ENCODE measurements at places on chromosomes 6 and 20.

DNA sequence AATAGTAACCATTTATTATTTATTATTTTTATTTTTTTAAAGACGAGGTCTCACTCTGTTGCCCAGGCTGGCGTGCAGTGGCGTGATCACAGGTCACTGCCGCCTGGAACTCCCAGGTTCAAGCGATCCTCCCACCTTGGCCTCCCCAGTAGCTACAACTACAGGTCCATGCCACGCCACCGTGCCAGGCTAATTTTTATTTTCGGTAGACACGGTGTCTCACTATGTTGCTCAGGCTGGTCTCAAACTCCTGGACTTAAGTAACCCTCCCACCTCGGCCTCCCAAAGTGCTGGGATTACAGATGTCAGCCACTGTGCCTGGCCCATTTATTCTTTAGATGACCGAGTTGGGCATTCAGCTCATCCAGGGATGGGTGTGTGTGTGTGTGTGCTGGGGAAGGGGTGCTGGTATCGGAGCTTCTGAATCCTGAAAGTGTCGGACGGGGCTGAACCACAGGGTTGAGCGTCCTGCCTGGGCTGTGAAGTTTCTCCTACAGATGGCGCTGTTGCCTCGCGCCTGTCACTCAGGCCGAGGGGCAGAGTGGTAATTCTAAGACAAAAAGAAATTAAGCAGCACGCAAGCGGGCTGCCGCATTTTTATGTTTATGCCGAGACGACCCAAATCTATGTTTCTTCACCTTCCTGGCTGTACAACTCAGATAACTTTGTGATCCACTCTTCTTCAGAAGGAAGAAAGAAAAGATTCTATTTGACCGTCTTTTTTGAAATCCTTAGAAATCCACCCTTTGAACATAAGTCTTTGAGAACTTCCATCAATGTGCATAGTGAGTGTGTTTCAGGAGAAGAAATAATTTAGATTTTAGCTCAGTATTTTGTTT is 252.8 kb downstream of the CDH26 start:
- peak; percentile 90 for DNase-seq

- DNase-seq = no peak
These were observed 48.2 kb downstream of the SSR1 start for GRCh38 chr6:7264686-7265384.

DNA sequence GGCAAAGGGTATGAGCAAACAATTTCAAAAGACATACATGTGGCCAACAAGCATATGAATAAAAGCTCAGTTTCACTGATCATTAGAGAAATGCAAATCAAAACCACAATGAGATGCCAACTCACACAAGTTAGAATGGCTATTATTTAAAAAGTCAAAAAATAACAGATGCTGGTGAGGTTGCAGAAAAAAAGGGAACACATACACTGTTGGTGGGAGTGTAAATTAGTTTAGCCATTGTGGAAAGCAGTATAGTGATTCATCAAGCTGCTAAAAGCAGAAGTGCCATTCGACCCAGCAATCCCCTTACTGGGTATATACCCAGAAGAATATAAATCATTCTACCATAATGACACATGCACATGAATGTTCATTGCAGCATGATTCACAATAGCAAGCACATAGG is 6.7 kb upstream of the KHDC1L start:
- no peak for DNase-seq

DNA sequence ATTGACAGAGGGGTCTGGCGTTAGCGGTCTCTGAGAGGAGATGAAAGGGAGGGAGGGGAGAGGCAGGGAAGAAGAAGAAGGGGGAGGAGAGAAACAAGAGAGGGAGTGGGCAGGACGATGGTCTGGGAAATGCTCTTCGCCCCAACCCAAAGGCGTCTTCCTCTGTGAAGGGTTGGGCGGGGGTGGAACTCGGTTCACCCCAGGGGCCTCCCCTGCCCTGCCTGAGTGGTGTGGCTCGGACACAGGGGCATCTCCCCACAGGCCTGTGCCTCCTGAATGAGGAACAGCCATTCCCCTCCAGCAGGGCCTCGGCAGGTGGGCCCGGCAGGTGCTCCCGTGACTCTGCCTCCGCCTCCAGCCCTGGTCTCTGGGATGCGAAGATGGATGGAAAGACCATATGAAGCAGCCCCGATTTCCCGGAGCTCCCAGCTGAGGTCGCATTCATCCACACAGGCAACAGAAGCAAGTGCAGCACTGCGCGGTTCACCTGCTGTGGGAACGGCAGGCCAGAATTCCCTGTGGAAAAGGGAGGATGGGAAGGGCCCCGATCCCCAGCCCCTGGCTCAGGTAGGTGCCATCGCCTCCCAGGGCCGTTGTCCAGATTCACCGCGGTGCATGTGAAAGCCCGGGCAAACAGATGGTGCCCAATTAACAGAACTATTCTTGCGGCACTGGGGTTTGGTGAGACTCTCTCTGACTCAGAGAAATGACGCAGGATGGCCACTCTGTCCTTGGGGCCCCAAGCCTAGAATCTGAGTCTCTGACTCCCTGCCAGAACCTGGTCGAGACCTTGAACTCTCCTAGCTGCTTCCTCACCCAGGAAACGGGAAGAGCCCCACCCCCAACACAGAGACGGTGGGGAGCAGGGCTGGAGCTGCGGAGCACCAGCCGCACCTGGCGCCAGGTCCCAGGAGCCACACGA is 29.4 kb upstream of the RPS6KA2 start:
- DNase-seq = no peak

- peak; percentile 47 for DNase-seq
These were observed 32.7 kb downstream of the PLN start for GRCh38 chr6:118580585-118581419.

DNA sequence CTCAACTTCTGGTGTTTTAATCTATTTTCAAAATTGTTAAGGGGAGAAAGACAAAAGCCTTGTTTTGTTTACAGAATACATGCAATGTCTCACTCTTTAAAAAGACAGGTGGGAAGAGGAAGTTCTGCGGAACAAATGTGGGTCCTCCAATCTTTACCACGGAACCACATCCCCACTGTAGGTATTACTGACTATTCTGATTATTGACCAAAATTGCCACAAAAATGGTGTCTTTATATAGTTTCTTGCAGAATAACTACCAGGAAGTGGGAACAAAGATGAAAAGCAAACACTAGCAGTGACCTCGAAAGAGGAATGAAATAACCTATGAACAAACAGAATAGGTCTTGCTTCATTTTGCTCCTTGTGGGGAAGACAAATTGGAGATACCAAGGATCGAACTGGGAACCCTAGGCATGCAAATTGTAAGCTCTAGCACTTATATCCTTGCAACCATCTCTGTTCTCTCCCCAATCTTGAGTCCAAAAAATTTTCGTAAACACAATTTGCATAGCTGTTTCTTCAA is 106.7 kb downstream of the GPX5 start:
- no peak for DNase-seq

- DNase-seq = no peak
These were observed 186.1 kb downstream of the JARID2 start for GRCh38 chr6:15431762-15432483.

DNA sequence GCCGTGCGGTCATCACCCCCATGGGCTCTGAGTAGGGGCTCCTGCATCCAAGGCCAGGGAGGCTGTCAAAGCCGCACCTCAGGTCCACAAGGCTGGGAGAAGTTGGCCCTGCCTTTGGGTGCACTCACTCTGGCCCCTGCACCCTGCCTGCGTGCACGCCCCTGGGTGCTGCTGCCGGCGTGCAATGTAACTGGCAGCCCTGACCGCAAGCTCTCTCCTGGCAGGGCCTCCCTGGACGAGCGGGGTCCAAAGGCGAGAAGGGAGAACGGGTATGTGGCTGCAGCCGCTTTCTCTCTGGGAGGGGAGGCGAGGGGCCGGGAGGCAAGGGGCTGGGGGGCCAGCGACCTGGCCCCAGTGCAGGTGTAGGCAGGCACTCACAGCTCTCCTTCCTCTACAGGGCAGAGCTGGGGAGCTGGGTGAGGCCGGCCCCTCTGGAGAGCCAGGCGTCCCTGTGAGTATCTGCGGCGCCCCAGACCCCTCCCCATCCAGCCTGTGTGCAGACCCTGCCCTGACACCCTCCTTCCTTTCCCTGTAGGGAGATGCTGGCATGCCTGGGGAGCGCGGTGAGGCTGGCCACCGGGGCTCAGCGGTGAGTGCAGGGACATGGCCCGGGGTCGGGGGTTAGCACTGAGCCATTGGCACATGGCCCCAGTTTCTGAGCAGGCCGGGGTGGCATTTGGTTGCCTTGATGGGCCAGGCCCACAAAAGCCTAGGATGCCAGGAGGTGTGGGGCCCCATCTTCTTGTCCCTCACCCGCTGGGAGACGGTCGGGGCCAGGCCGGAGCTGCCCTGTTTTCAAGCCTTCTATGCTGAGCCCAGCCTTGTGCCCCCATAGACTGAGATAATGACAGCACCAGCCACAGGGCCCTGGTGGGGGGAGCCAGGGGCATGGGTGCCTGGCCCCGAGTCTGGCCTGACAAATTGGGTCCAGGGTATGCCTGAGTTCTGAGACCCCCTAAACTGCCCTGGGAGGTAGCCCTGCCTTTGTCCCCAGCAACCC is 12.7 kb downstream of the COL9A3 start:
- no peak for DNase-seq

DNA sequence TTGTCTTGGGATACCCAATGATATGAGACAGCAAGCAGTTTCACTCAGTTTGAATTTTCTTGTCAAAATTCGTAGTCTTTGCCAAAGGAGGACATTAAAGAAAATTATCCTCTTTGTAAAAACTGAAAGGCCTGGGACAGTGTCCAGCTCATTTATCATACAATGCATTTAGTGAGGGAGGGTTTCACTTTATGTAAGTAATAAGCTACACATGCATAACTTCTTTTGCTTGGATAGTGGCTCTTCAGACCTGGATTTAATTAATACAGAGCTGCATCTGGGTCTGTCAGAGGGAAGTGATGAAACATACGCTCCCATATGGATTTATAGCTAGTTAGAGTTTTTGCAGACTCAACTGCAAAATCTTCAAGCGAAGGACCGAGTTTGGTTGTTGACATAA is 175.6 kb downstream of the PHACTR1 start:
- no peak for DNase-seq

DNA sequence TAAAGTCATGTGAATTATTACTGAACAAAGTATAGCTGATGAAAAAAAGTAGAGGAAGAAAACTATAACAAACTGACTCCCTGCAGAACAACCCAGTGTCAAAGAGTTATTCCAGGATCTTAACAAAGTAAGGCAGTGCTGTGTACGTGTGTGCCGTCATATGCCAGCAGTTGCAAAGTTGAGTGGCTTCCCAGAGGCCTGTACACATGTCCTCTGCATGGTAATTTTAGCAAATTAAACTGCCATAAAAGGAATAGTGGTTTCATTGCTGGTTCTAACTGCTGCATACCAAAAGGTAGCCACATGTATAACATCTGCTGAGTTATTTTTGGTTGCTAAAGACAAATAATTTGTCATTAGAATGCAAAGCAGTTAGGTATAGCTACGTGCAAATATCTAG is 44.8 kb downstream of the RIPOR2 start:
- no peak for DNase-seq

- peak; percentile 89 for DNase-seq
These were observed 36.8 kb downstream of the ZMYND8 start for GRCh38 chr20:47319517-47320252.

DNA sequence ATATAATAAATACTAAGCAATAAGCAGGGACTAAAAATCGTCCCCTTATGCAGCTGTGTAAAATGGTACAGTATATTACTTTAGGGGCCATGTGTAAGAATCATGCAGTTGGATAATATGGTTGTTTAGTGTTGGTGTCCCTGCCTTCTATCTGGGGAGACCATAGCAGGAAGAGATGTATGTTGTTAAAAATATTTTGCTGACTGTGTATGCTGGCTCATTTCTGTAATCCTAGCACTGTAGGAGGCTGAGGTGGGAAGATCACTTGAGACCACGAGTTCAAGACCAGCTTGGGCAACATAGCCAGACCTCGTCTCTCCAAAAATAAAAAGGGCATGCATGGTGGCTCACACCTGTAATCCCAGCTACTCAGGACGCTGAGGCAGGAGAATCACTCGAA is 5.6 kb downstream of the PANK2 start:
- DNase-seq = no peak

- no peak for DNase-seq
These were observed 179.6 kb upstream of the SPTLC3 start for GRCh38 chr20:12829170-12829569.

DNA sequence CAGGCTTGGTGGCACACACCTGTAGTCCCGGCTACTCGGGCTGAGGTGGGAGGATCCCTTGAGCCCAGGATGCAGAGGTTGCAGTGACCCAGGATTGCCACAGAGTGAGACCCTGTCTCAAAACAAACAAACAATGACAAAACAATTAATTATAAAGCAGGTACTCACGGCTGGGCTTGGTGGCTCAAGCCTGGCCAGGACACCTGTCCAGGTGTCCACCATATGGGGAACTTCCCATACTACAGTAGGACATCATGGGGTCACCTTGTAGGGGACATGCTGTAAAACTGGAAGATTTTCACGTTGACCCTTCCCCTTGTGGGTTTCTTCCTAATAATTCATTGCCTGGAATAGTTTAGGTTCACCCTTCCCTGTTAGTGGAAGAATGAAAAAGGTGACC is 30.7 kb upstream of the RPL7L1 start:
- DNase-seq = no peak

DNA sequence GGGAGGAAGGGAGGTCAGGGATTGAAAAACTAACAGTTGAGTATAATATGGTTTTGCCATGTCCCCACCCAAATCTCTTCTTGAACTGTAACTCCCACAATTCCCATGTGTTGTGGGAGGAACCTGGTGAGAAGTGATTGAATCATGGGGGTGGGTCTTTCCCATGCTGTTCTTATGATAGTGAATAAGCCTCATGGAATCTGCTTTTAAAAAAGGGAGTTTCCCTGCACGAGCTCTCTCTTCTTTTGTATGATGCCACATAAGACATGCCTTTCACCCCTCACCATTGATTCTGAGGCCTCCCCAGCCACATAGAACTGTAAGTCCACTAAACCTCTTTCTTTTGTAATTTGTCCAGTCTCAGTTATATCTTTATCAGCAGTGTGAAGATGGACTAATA is 833.4 kb upstream of the MAP3K7 start:
- DNase-seq = no peak

- DNase-seq = peak; percentile 33
These were observed 30.8 kb upstream of the COL19A1 start for GRCh38 chr6:69835414-69836179.

- DNase-seq = no peak
These were observed 872.4 kb upstream of the SLC35B3 start for GRCh38 chr6:9307786-9308185.

DNA sequence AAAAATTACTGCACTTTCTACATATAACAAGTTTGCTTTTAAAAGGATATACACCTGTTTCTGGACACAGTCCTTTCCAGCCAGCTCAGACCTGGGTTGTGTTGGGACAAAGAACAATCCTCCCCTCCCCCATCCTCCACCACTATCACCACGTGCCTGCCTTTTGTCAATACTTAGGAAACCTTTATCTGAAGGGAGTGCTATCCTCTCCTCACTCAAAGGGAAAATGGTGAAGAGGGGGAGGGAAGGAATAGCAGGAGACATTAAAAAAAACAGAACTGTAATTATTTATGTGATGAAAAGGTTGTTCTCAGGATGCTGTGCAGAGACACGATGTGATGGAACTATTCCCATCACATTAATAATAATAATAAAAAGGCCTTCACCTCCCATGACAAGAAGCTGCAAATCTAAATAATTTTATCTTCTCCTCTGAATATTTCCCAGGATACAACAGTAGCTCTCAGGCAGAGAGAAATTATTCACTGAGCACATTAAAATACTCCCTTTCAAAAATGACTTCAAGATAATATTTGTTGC is 105.5 kb downstream of the NRSN1 start:
- DNase-seq = no peak

GRCh38 chr20:44182135-44182765 is 4.7 kb downstream of the JPH2 start:
- DNase-seq = no peak
